ENCODE measurements at places on chromosomes 5 and 9. TPM values are rescaled to one million over a fixed set of nuclear protein-coding genes. Genes with fewer than 3 reads are reported as not detected.

ANXA2R gene
- 3.5 TPM for total RNA-seq

DNA sequence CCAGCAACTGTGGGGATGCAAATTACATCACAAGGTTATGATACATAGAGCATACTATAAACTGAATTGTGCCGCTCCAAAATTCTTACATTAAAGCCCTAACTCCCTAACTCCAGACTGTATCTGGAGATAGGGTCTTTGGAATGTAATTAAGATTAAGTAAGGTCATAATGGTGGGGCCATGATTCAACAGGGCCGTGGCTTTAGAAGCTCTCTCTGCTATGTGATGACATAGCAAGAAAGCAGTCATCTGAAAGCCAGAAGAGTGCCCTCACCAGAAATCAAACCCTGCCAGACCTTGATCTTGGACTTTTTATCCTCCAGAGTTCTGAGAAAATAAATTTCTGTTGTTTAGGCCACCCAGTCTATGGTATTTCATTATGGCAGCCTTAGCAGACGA lies 123.9 kb downstream of the FBXL17 start:
- no peak for DNase-seq

GPR151 gene
- not detected for total RNA-seq

- no peak for DNase-seq
Measured at GRCh38 chr5:157025093-157025698, 33.7 kb downstream of the HAVCR1 start.

ACTBL2 gene
- not detected for total RNA-seq

DNA sequence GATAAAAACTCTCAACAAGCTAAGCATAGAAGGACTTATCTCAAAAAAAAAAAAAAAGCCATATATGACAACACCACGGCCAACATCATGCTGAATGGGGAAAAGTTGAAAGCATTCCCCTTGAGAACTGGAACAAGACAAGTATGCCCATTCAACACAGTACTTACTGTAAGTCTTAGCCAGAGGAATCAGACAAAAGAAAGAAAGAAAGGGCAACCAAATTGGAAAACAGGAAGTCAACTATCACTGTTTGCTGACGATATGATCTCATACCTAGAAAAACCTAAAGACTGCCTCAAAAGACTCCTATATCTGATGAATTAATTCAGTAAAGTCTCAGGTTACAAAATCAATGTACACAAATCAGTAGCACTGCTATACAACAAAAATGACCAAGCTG lies 24.6 kb upstream of the PTGER4 start:
- no peak for DNase-seq

ZFP37 gene
- total RNA-seq: 12.7 TPM

DNA sequence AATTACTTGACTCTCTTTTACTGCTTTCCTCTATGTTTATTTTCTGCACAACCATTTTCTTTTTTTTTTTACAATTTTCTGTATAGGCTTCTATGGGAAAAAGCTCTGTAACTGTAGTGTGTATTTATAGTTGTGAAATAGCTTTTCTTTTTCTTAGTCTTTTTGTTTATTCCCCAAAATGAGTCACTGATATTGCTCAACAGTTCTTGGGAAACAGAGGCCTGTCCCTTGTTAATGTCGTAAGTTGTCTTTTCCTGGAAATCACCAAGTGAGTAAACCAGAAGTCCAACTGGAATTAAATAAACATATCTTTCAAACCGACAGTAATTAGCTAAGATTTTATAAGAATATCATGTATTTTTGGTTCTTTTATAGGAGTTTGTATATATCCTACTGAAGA lies 325.1 kb upstream of the PRR16 start:
- DNase-seq: peak; percentile 59

GRCh38 chr5:142684508-142685041 lies 1.3 kb downstream of the FGF1 start:
- no peak for DNase-seq

DNA sequence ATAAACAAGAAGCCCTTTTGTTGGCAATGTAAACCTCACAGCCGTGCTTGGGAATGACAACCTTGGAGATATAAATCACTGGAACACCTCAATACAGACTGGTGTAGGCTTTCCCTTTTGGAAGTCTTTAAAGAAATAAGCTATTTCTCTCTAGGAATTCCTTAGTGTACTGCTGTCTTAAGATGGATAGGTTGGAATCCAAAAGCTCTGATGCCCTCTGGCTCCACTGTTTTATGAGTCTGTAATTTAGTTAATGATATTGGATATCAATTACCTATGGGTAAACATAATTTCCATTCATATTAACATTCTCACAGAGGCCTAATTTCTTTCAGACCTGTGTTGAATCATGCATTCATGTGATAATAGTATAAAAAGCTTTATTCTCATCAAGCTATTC lies 435.9 kb upstream of the MPDZ start:
- DNase-seq: no peak

DNA sequence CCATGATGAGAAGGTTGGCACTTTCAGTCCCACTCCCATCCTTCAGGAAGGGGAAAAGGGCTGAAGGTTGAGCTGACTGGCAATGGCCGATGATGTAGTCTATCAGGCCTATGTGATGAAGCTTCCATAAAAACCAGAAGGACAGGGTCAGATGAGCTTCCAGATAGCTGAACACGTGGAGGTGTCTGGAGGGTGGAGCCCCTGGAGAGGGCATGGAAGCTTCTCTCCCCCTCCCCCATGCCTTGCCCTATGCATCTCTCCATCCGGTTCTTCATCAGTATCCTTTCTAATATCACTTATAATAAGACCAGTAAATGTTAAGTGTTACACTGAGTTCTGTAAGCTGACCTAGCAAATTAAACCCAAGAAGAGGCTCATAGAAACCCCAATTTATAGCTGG lies 32.6 kb upstream of the SMU1 start:
- DNase-seq: no peak

DNA sequence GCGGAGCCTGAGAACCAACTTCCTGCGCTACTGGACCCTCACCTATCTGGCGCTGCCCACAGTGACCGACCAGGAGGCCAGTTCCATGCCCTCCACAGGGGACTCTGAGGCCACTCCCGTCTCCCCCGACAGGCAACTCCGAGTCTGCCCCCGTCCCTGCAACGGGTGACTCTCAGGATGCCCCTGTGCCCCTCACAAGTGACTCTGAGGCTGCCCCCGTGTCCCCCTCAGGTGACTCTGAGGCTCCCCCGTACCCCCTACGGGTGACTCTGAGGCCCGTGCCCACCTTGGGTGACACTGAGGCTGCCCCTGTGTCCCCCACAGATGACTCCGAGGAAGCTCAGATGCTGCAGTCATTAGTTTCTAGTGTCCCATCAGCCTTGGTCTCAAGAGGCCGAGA lies 25.1 kb downstream of the CEL start:
- no peak for DNase-seq

- no peak for DNase-seq
Measured at GRCh38 chr5:1897386-1897785, 14.7 kb upstream of the IRX4 start.

UBE2QL1 gene
- 0.48 TPM for total RNA-seq

KCNV2 gene
- total RNA-seq: not detected

ANKRD18B gene
- 7.1 TPM for total RNA-seq

PCDHGA2 gene
- total RNA-seq: 5.7 TPM

GRCh38 chr9:28121366-28121765 lies 548.1 kb upstream of the C9orf72 start:
- no peak for DNase-seq

- no peak for DNase-seq
Measured at GRCh38 chr9:93589688-93590087, 13.3 kb downstream of the PHF2 start.

NMRK1 gene
- 20.4 TPM for total RNA-seq

DNA sequence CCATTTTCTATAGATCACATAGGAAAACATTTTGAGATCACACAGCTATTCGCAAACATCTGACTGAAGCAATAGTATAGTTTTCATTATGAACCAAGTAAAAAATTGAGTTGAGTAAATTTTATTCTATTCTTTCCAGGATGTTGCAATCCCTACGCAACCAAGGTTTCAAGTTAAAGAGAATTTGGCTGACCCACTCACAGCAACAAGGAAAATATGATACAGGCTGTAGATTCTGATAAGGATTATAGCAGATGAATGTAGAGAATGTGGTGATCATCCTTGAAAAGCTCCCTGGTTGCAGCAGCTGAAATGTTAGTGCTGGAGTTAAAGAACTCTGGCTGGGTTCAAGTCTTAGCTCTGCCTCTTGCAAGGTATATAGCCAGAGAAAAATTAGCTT lies 4.7 kb downstream of the ABCA1 start:
- no peak for DNase-seq

- DNase-seq: no peak
Measured at GRCh38 chr9:131310833-131311554, 21.5 kb downstream of the PLPP7 start.

CDC37L1 gene
- 23.6 TPM for total RNA-seq

RASEF gene
- total RNA-seq: 10.9 TPM

- no peak for DNase-seq
Measured at GRCh38 chr9:13570068-13570974, 290.8 kb upstream of the MPDZ start.

- no peak for DNase-seq
Measured at GRCh38 chr5:129884322-129884721, 19.9 kb upstream of the CHSY3 start.

DNA sequence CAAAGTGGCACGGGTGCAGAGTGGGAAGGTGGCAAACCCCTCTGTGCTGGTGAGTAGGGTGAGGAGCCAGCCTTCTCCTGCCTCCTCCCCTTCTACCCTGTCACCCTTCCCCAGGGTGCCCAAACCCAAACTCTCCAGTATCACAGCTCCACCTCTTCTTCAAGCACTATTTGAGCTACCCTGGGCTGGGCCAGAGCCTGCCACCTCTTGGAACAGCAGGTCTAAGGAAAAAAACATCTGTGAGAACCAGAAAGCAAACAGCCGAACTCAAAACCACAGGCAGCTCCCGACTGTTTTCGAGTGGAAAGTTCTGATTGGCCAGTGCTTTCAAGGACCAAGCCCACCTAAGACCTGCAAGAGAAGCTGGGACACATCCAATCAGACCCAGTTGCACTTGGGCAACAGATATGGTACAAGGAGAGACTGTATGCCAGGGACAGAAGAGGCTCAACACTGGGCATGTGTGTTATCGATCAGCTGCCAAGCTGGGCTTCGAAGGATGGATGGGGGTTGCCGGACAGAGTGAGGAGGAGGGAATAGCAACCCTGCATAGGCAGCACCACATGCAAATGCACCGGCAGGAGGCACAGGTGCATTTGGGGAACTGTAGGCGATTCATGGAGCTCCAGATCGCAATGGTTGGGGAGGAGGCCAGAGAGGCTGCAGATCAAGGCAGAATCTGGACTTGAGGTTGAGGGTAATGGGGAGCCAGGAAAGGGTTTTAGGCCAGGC lies 19.7 kb downstream of the ACSL6 start:
- DNase-seq: no peak

- no peak for DNase-seq
Measured at GRCh38 chr5:158611581-158611980, 488.1 kb downstream of the EBF1 start.

DNA sequence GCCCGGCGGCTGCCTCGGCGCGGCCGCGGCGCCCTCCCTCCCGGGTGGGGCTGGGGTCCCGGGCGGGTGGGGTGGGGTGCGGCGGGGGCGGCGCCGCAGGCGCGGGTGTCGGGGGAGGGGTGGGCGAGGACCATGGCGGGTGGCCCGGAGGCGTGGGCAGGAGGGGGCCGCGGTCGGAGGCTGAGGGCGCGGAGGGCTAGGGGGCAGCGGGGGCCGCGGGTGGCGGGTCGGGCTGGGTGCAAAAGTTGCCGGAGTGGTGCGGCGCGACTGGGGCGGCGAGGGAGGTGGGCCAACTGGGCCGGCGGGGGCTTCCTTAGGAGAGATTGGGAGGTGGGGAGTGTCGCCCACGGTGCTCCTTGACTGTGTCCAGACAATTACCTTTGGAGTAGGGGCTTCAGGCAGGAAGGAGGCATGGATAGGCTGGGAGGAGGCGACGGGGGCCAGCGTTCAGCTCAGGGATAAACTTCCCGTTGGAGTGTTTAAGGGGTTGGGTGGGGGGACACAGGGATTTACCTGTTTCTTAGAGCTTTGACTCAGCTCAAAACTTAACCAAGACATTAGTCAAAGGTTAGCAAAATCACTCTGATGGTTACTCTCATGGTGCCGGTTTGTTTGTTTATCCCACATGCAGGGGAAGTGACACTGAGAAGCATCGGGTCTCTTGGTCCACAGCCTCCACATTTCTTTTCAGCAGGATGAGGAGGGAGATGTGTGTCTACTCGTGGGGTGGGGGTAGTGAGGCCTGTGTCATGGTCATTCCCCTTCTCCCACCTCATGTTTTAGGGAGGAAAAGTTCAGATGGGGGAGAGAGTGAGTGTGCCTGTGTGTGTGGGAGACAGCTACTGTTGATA lies 859 bp downstream of the CSNK1G3 start:
- no peak for DNase-seq

KIF12 gene
- 0.42 TPM for total RNA-seq

DNA sequence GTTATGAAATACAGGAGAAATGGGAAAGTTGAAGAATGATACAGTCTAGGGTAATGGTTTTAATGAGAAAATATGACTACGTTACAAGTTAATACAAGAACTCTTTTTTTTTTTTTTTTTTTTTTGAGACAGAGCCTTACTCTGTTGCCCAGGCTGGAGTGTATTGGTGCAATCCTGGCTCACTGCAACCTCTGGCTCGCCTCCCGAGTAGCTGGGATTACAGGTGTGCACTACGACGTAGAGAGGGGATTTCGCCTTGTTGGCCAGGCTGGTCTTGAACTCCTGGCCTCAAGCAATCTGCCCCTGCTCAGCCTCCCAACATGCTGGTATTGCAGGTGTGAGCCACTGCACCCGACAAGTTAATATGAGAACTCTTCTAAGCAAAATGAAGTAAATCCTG lies 77.1 kb upstream of the SELENOP start:
- DNase-seq: no peak

- no peak for DNase-seq
Measured at GRCh38 chr5:125032286-125032685, 285.8 kb upstream of the ZNF608 start.

IL9 gene
- not detected for total RNA-seq

GRCh38 chr9:132744881-132745755 lies 74.9 kb downstream of the GTF3C4 start:
- peak; percentile 26 for DNase-seq

GRCh38 chr5:22710660-22711059 lies 142.5 kb downstream of the CDH12 start:
- no peak for DNase-seq

- no peak for DNase-seq
Measured at GRCh38 chr5:76175821-76176403, 92.7 kb downstream of the SV2C start.

- no peak for DNase-seq
Measured at GRCh38 chr5:95350631-95351030, 40.5 kb upstream of the FAM81B start.

KIF4B gene
- total RNA-seq: 0.05 TPM

DNA sequence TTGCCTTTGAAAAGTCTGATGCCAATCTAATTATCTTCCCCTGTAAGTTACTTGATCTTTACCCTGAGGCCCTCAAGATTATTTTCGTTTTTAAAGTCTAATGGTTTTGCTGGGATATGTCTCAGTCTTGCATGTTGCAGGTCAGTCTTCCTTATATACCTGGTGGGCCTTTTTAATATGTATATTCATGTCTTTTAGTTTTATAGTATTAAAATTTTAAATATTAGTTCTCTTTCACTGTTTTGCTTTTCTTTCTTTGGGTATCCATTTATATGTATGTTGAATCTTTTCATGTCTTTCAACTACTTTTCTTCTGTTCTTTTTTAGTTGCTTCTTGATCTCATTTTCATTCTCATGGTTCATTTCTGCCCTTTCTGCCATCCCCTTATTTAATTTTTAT lies 68.9 kb downstream of the HSD17B4 start:
- no peak for DNase-seq

Measured in urinary bladder (tissue), 4 donors.